ENCODE measurements at places on chromosomes 1 and 21.
A peak's percentile ranks its signal among the peaks of the same experiment; 100 is the strongest.

GRCh38 chr21:27201197-27201596, 234.3 kb upstream of the ADAMTS5 start:
- DNase-seq: no peak

GRCh38 chr1:3234281-3234680, 165.3 kb downstream of the PRDM16 start:
- no peak for DNase-seq

DNA sequence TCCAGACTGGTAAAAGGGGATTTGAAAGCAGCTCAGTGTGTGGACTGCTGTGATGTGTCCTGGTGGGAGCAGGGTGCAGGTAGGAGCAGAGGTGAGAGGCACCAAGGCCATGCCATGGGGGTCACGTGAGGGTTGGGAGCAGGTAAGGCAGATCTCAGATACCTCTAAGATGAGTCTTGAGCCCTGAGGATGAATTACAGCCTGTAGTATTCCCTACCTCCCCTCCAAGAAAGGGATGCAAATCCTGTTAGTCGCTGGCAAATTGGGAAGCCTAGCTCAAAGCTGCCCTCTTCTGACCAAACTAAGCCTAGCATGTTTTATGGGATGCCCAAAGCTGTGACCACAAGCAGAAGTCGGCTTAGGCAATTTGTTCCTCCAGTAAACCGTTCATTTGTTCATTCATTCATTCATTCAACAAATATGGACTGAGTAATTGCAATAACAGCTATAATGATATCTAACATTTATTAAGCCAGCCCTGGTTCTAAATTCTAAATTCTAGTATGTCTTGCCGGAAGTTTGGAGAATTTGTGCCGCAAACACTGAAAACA, 3.9 kb upstream of the NUAK2 start:
- DNase-seq: peak; percentile 82

- DNase-seq: no peak
Measured at GRCh38 chr1:40734882-40735628, 43.6 kb downstream of the NFYC start.
